ENCODE measurements at places on chromosomes 2 and 18.

DNA sequence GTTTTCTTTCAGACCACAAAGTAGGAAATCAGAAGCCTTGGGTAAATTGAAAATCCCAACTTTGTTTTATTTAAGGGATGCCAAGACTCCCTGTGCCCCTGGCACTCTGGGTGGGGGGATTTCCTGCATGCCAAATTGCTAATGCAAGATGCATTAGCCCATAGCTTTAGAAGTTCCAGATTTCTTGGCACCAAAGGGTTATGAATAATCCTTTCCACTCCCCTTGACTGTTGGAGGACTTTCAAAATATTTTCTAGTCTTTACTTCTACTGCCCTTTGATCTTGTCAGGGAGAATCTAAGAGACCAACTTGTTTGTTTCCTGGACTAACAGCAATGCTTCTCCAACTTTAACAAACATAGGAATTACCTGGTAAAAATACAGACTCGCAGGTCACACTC lies 81.8 kb upstream of the TGIF1 start:
- DNase-seq = no peak

- DNase-seq = peak; percentile 35
Observed at GRCh38 chr2:172484253-172484652, 56.9 kb downstream of the ITGA6 start.

DNA sequence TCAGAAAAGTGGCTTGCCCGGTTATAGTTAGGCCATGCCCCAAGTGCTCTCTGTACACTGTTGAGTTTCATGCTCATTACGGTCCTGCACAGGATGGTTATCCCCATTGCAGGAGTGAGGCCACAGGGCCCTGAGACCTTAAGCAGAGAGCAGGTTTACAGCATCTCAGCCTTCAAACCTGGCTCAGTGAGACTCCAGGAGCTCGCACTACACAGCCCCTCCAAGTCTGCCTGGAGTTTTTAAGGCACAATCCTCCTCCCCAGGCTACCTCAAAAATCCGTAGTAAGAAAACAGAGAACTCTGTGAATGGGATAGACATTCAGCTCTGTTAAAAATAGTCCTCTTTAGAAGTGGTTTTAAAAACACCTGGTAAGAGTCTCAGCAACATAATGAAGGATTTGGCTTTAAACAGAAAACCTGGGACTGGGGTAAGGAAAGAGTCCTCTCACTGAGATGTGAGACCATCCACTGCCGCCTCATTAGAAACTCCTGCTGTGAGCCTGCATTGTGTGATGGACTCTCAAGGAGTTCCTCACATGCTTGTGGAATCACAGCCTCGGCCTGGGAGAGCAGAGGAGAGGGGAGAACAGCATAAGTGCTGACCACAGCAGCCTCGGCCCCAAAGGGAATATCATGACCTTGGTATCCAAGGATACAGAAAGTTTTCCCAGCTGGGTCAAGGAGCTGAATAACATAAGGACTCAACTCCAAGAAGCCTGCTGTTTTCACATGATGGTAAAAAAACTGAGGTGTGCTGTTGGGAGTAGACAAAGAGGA lies 214.8 kb downstream of the ATAD2B start:
- DNase-seq = no peak

DNA sequence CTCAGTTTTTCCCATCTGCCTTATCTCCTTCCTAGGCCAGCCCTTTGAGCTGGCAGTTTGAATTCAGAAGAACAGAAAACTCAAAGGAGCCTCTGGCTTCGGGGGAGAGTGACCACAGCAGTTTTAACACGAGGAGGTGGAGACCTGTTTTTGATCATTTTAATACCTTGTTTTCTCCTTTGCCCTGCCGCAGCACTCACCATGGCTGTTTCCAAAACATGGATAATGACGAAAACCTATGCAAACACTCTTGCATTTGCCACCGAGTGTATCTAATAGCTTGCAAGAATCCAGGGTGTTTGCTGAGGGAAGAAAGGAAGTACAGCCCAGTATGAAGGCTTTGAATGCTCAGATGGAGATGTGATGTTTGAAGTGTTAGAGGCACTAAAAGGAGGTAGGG lies 167.1 kb downstream of the PRKCE start:
- no peak for DNase-seq

DNA sequence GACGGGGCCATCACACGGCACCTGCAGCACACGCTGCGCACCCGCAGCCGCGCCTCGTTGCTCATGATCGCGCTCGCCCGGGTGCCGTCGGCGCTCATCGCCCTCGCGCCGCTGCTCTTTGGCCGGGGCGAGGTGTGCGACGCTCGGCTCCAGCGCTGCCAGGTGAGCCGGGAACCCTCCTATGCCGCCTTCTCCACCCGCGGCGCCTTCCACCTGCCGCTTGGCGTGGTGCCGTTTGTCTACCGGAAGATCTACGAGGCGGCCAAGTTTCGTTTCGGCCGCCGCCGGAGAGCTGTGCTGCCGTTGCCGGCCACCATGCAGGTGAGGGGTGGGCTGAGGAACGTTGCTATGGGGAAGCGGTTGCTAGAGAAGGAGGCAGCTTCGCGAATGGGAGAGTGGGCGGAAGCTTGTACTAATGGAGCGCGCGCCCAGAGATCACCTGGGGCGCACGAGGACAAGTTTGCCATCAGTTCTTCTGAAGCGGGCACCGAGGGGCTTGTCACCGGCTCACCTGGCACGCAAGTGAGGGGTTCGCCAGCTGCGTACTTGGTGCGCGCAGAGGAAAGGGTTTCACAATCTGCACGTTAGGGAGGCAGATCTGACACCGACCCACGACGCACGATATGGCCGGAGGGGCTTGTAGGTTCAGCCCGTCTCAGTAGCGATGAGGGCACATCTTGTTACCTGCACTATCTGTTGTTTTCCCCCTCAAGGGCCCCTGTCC lies 45.6 kb downstream of the DDX18 start:
- DNase-seq = no peak

- no peak for DNase-seq
Observed at GRCh38 chr2:16635791-16636699, 29.6 kb downstream of the CYRIA start.

DNA sequence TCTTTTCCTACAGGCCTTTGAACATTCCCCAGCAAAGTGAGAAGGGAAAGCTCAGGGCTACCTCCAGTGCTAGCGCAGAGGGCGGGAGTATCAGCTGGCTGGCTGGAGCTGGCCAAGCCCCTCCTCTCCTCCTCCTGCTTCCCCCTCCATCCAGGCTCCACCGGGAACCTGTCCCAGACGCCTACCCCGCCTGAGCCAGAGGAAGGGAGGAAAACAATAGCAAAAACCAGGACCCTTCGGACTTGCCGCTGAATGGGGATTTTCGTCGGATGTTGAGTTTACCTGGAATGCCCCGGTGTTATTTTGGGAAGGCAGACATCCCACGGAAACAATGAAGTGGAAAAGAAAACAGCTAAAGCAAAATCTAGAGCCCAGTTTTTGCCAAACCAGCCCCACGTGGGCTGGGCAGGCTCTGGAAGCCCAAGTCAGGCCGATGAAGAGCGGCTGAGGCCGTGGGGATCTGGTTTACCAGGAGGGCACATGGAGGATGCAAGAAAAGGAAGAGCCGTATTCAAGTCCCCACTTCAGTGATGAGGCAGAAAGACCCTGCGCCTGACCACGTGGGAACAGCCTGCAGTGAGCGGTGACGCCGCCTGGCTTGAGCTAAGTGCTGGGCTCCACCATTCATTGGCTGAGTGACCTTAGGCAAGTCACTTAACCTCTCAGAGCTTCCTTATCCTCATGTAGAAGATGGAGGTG lies 100.4 kb upstream of the LCLAT1 start:
- no peak for DNase-seq

GRCh38 chr2:106867196-106867953 lies 18.6 kb downstream of the ST6GAL2 start:
- no peak for DNase-seq

GRCh38 chr2:33678436-33678835 lies 79.3 kb upstream of the FAM98A start:
- DNase-seq = no peak

DNA sequence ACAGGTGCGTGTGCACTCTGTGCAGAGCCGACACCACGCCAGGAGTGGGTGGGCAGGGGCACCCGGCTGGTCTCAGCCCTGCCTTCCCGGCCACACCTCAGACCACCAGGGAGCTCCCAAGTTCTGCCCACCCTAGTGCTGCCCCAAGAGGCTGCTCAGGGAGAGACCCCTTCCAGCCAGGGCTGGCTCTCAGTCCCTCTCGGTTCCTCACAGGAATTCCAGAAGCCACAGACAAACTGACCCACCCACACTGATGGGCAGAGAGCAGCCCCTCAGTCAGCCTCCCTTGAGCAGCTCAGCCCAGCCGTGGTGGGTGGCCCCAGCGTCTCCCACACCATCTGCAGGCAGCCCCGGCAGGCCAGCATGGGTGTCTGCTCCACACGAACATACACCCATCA lies 33.8 kb downstream of the GPC1 start:
- DNase-seq = no peak

- DNase-seq = no peak
Observed at GRCh38 chr2:65536596-65536995, 104.2 kb upstream of the SPRED2 start.

- DNase-seq = no peak
Observed at GRCh38 chr2:112601754-112602153, 17.3 kb downstream of the CHCHD5 start.

GRCh38 chr18:71374294-71375000 lies 1085.6 kb downstream of the SOCS6 start:
- no peak for DNase-seq

DNA sequence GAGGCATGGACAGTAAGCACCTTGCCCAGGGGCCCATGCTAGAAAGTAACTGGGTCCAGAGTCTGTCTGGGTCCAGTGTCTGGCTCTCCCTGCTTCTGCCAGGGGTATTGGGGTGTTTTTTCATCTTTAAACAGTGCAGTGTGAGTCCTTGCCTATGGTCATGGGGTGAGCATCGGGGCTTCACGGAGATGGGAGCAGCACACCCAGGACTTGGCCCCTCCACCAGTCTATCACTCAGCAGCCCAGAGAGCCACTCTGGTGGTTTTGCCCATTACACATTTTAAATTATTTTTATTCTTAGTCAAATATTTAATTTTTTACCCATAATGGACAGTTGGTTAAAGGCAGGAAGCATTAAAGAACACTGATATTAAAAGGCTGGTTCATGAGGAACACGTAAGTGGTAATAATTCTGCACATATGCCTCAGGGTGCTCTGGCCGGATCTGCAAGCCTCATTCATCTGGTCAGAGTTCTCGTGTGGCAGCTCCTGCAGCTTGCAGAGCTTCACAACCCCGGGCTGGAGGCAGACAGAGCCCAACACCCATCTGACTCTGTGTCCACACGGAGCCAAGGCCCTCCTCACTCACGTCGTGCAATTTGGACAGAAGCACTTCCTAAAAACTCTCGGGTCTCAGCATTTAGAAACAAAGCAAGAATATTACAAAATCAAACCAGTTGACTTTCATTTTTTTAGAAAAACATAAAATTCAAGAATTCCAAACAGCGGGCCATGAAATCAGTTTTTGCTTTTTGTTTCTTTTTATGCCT lies 204.1 kb downstream of the CTIF start:
- no peak for DNase-seq

DNA sequence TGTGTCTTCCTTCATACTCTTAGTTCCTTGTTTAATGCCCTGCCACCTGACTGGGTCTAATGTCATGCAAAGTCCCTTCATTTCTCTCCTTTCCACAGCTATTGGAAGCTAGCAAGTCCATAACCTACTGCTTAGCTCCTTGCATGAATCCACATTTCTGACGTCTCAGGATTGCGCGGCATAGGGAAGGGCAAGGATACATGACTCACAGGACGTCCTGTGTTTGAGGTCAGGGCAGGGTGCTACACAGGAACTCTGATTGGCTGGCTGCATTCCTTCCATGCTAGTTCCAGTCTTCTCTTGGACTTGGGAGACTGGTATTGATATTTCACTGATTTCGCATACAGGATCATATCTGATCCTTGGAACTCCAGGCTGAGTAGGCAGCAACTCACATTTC lies 137.9 kb downstream of the CDH2 start:
- peak; percentile 44 for DNase-seq

- DNase-seq = no peak
Observed at GRCh38 chr2:230323385-230324106, 3.4 kb upstream of the SP140L start.

DNA sequence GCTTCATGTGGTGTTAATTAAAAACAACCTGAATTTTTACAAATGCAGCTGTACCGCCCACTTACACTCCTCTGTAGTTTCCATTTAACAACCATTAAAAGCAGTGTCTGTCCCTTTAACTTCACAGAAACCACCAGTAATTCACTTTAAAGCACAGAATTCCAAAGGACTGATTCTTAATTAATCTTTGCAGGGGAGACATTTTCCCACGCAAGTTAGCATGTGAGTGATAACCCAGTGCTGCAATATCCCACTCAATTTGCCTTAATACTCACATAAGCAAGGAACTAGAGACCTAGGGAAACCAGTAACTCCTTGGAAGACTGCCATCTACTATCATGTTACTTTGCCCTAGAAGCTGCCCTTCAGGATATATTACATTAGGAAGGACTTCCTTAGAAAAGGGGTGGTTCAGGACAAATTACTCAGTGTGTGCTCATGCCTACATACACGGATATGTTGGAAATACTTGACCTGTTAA lies 102.3 kb downstream of the OSR1 start:
- no peak for DNase-seq

GRCh38 chr18:37508207-37508606 lies 57.4 kb downstream of the CELF4 start:
- DNase-seq = no peak

DNA sequence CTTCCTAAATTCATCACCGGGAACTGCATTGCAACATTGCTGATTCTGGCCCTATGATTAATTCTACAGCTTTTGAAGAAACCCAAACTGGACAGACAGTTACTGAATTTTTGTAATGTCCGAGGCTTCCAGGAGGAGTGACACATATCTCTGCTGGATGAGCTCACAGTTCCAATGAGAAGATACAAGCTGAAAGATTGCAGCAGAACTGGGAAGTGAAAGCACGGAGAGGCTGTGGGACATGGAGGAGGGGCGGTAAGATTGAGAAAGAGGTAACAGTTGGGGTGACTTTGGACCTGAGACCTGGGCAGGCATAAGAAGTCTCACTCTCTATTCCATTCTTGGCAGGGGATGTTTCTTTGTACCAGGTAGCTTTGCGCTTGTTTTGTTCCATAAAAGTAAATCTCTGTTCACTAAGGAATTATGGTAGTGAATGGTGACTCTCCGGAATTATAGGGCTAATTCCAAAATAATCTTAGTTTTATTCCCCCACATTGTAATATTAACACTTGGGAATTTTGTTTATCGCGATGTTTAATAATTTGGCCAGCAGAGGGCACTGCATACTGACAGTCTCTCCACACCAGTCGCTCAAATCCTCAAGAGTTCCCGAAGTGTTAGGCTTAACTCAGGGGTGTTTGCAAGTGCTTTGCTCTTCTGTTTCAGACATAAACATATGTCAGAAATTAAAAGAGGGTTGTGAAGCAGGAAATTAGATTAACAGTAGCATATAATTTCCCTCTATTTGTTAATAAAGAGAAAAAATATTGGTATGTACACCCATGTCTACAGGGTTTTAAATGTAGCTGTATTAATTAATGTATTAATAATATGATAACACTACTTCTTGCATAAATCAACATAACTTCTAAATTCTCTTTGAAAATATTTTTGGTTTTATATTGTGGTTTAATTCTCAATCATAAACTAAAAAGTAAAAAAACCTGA lies 201.4 kb downstream of the SOCS6 start:
- peak; percentile 73 for DNase-seq
